Stimulated activated CD8-positive, alpha-beta memory T cell treated with anti-CD3 and anti-CD28 coated beads, Interleukin-4, amount 100 ng/mL, for 4 hours (primary cell): ENCODE measurements at places on chromosomes 5 and 9.

DNA sequence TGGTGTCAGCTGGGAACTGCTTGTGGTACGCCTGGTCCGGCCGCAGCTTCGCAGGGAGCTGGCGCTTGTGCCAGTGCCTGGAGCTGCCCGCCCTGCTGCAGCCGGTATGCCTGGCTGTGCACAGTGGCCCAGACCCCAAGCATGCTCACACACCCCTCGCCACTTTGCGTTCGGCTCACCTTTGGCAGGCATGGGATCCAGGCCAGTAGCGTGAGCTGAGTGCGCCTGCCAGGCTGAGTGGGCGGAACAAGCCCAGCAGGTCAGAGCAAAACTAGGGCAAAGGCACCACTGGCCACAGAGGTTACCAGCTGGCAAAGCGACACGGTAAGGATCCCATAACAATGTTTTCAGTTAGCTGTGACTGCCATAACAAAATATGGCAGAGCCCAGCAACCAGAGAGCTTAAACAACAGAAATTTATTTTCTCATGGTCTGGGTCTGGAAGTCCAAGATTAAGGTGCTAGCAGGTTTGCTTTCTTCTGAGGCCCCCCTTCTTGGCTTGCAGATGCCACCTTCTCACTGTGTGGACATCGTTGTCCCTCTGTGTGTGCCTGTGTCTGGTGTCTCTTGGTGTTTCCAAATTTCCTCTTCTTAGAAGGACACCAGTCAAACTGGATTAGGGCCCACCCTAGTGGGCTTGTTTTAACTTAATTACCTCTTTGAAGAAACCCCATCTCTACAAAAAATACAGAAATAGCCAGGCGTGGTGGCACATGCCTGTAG is 61.6 kb downstream of the PSAT1 start:
- DNase-seq: no peak

DNA sequence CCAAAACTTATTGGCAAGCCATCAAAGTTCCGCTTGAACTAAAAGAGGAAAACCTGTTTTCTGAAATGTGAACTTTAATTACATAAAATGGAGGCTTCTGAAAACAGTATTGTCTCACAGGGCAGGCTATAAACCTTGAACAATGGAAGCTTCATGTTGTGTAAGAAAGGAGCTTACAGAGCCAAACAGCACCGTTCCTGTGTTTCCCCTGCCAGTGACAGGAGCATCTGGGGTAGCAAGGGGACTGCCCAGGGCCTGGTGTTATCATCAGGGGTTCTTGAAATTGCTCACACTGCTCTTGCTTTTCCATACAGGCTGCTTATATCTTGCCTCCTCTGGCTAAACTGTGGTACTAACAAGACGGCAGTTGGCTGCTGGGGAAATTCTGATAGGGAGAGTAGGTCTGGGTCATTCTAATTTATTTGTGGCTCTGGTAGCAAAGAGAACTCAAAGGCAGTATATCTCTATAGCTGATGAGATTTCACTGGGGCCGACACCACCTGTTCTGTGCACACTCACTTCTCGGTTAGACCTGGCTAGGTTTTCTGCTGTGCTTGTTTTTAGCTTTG is 40.4 kb downstream of the BASP1 start:
- no peak for DNase-seq

- DNase-seq: no peak
These were observed 8.5 kb downstream of the BAAT start for GRCh38 chr9:101376111-101376848.

DNA sequence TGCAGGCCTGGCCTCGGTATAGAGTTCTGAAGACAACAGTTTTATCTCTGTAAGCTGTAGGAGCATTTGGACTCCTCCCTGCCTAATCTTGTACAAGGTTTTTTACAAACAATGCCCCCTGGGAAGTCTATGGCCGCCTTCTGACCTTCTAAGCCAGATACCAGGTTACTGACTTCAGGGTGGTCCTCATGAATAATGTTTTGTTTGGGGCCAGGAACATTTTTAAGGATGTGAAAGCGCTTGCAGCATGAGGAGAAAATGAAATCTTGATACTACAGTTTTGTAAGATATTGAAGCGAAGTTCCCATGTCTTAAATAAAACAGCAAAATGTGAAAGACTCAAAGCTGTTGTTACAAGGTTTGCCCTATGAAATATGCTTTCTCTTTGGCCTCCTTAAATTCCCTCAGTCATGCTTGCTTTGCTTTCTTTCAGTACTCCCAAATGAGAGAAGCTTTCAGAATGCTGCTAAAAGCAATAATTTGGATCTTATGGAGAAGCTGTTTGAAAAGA is 5.2 kb downstream of the ANKDD1B start:
- DNase-seq: no peak

DNA sequence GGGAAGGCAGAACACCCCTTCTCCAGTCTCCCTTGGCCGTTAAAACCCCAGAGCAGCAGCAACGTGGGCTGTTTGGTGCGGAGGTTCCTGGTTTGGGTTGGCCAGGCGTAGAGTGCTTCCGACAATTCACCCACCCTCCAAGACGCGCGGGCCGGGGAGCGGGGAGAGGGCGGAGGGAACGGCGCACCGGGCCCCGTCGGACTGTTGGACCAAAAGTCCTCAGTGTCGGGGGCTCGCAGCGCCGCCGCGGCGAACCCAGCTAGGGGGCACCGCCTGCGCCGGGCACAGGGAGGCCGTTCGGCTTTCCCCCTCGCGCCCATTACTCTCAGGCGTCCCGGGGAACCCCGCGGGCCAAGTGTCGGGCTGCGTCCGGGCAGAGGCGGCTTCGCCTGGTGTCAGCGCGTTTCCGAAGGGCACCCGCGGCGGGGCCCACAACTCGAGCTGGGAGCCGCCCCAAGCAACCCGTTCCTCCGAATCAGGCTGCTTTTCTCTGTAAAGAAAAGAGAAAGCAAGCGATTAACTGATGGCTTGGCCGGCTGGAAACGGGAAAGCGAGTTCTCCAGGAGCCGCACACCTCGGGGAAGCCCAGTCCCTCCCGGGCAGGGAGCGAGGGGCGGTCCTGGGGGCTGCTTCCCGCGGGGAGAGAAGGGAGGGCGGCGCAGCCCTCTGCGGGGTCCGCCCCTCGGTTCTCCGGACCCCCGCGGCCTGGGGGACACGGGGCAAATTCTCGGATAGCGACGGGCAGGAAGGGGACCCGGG is 145.5 kb downstream of the ERCC6L2 start:
- no peak for DNase-seq

DNA sequence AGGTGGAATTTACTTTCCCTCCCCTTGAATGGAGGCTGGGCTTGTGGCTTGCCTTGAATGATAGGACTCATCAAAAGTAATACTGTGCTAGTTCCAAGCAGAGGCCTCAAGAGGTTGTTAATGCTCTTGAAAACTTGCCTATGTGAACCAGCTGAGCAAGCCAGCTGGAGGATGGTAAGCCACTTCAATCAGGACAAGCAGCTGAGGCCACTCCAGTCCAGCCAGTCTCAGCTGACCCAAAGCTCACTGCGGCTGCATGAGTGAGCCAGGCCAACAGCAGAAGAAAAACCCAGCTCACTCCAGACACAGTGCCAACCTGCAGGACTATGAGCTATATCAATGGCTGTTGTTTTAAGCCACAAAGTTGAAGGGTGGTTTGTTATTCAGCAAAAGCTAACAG is 182.8 kb downstream of the MCTP1 start:
- no peak for DNase-seq

GRCh38 chr5:33170411-33170810 is 270.4 kb upstream of the TARS1 start:
- DNase-seq: no peak
